ENCODE measurements at places on chromosomes 1 and 21.

- peak; percentile 13 for DNase-seq
- H3K4me3 ChIP-seq, result no peak overlapping the region
- no peaks in the 10 kb centered on the region for H3K36me3 ChIP-seq
- H3K4me1 ChIP-seq, result peaks cover 31% of the 10 kb centered on the region
These were observed 2.2 kb downstream of the SLC19A1 start for GRCh38 chr21:45539796-45540600.

DNA sequence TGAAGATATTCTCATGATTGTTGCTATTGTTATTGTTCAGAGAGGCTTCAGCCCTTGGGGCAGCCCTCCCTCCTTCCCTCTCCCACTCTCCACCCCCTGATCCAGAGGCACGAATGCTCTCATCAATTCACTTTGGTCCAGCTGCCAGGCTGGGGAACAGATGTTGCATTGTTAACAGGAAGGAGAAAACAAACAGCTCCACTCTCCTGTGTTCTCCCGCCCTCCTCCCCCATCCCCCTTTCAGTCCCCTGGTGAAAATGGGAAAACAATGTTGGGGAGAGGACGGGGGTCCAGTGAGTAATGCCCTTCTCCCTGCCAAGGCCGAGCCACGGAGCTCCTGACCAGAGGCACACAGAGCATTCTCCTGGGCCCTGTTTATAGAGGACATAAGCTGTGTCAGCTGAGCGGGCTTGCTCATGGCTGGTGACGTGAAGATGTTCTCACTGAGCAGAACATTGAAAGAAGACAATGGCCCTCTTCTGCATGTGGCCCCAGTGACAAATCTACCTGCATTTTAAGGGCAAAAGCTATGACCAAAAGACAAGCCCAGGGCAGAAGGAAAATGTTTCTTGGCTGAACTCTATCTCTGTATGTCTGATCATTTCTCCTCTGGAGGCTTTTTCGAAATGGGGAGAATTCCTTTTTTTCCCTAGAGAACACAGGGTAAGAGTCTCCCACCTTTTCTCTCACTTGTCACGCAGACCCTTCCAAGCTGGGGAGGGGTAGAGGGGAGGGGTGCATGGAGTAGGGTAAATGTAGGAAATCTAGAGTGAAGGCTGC is 111.7 kb downstream of the GLUL start:
- no peaks in the 10 kb centered on the region for H3K4me1 ChIP-seq
- no peak overlapping the region for H3K4me3 ChIP-seq
- no peak overlapping the region for H3K27ac ChIP-seq
- DNase-seq, result no peak

DNA sequence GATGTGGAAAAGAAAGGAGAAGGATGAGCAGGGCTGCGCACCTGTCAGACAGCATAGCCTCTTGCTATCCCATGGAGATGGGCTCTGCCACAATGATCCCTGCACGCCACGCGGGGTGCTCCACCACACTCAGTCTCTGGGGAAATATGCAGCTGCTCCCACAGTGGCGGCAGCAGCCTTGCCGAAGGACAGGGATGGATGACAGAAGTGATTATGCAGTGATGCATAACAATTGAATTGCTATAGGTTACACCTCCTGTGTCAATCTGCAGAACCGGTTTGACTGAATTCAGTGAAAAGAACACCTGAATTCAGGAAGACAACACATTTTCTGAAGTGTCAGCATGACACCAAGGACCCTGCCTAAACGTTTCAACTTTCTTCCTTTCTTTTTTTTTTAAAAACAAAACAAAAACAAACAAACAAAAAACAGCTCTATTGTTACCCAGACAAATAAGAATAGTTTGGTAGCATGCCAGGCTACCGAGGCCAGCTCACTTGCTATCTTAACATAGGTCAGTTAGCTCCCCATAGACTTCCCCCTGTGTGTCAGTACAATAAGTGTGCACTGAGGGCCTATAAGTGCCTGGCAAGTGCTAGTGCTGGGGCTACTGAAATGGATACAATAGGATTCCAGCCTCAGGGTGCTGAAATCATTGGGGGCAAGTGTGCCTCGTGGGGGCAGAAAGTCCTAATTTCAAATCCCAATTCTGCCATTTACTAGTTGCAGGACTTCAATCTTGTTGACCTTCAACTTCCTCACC is 127.6 kb upstream of the LMO4 start:
- H3K27me3 ChIP-seq, result no peaks in the 10 kb centered on the region
- no peak overlapping the region for H3K4me3 ChIP-seq
- H3K4me1 ChIP-seq, result peaks cover 2% of the 10 kb centered on the region
- H3K27ac ChIP-seq, result no peak overlapping the region
- no peaks in the 10 kb centered on the region for H3K36me3 ChIP-seq
- no peak for DNase-seq

GRCh38 chr1:27649306-27649635 is 14.3 kb upstream of the FGR start:
- DNase-seq, result no peak
- no peaks in the 10 kb centered on the region for H3K36me3 ChIP-seq
- H3K27ac ChIP-seq, result no peak overlapping the region
- no peaks in the 10 kb centered on the region for H3K27me3 ChIP-seq

- no peaks in the 10 kb centered on the region for H3K36me3 ChIP-seq
- H3K27ac ChIP-seq, result no peak overlapping the region
- DNase-seq, result no peak
- H3K4me1 ChIP-seq, result peaks cover 7% of the 10 kb centered on the region
These were observed 20.9 kb downstream of the STYXL2 start for GRCh38 chr1:167114725-167115124.

- no peak overlapping the region for H3K4me3 ChIP-seq
- H3K27me3 ChIP-seq, result no peaks in the 10 kb centered on the region
- DNase-seq, result no peak
- H3K4me1 ChIP-seq, result peaks cover 17% of the 10 kb centered on the region
- no peaks in the 10 kb centered on the region for H3K36me3 ChIP-seq
These were observed 50.2 kb downstream of the C8A start for GRCh38 chr1:56904663-56905397.

GRCh38 chr1:43913051-43913501 is 20.5 kb upstream of the ARTN start:
- H3K27me3 ChIP-seq, result no peaks in the 10 kb centered on the region
- no peak overlapping the region for H3K27ac ChIP-seq
- no peaks in the 10 kb centered on the region for H3K4me1 ChIP-seq
- DNase-seq, result no peak
- no peaks in the 10 kb centered on the region for H3K36me3 ChIP-seq

DNA sequence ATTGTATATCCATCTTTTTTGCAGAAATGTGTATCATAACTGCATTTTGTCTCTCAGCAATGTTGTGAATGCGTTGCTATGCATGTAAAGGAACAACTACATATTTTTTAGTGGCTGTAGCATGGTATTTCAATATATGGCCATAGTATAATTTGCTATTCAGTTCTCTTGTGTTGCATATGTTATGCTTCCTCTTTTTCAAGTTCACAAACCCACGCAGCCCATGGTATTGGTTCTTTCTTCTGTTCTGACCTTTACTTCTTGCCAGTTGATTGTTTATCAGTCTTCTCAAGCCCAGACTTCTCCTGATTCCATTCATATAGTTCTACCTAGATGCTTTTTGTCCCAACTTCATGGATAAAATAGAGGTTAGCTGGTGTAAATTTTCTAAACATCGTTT is 6.1 kb downstream of the SLC22A15 start:
- no peak overlapping the region for H3K27ac ChIP-seq
- H3K4me1 ChIP-seq, result peaks cover 7% of the 10 kb centered on the region
- DNase-seq, result no peak
- H3K27me3 ChIP-seq, result no peaks in the 10 kb centered on the region
- H3K36me3 ChIP-seq, result no peaks in the 10 kb centered on the region
- H3K4me3 ChIP-seq, result no peak overlapping the region

GRCh38 chr1:169108863-169109560 is 2.5 kb downstream of the ATP1B1 start:
- H3K4me1 ChIP-seq, result peaks cover 45% of the 10 kb centered on the region
- no peaks in the 10 kb centered on the region for H3K36me3 ChIP-seq
- H3K4me3 ChIP-seq, result no peak overlapping the region
- peak; percentile 23 for DNase-seq

- no peak overlapping the region for H3K4me3 ChIP-seq
- no peak overlapping the region for H3K27ac ChIP-seq
- H3K36me3 ChIP-seq, result no peaks in the 10 kb centered on the region
- DNase-seq, result no peak
These were observed 82.5 kb downstream of the PRDM16 start for GRCh38 chr1:3151456-3151855.

DNA sequence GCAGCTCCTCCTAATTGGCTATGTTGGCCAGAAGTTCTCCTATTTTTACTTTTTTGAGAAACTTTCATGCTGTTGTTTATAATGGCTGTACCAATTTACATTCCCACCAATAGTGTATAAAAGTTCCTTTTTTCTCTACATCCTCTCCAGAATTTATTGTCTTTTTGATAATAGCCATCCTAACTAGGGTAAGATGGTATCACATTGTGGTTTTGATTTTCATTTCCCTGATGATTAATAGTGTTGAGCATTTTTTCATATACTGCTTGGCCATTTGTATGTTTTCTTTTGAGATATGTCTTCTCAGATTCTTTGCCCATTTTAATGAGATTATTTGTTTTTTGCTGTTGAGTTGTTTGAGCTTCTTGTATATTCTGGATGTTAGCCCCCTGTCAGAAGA is 46.8 kb downstream of the NTMT2 start:
- no peak for DNase-seq
- no peaks in the 10 kb centered on the region for H3K27me3 ChIP-seq
- H3K27ac ChIP-seq, result no peak overlapping the region

DNA sequence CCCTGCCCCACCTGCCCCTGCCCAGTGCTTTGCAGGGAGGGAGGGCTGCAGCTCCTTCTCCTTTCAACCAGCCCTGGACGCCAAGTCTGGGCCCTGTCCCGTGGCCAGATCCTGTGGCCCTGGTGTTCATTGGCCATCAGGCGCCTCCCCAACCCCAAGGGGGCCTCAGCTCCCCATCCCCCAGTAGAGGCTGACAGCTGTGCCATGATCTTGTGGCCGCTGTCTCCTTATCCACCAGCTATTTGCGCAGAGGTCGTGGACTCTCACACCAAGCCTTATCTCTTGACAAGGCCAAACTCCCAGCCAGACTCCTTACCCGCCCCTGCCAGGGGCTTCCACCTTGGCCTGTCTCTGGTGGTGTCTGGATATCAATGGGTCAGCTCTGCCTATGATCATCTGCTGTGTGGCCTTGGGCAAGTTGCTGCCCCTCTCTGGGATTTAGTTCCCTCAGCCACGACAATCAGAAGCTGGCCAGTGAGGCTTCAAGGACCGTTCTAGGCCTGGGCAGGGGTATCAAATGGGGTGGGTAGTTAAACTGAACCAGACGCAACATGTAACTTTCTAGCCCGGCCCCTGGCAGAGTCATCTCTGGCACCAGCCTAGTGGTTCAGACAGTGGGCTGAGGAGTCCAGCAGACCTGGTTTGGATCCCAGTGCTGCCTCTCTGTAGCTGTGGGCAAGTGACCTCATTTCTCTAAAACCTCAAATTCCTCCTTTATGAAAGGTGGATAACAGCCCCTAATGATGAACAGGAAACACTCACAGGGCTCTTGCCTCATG is 3.3 kb upstream of the COL8A2 start:
- DNase-seq, result no peak
- H3K27me3 ChIP-seq, result peaks cover 12% of the 10 kb centered on the region
- H3K4me3 ChIP-seq, result no peak overlapping the region
- no peak overlapping the region for H3K27ac ChIP-seq
- peaks cover 27% of the 10 kb centered on the region for H3K4me1 ChIP-seq

DNA sequence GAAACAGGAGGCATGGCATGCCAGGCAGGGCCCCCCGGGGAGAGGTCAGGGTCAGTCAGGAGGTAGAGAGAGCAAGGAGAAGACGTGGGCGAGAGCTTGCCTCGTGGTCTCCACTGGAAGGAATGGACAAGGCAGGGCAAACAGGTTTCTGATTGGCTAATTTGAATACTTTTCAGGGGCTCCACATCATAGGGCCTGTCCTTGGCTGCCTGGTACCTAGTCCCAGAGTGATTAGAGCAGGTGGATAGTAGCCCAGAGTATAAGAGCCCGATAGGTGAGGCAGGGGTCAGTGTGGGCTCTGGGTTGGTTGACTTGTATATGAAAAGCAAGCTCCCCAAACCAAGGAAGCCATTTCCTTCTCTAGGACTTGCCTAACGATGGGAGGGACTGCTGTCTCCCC is 178.6 kb downstream of the ZP4 start:
- no peak overlapping the region for H3K27ac ChIP-seq
- no peaks in the 10 kb centered on the region for H3K27me3 ChIP-seq
- H3K36me3 ChIP-seq, result no peaks in the 10 kb centered on the region
- no peak for DNase-seq

DNA sequence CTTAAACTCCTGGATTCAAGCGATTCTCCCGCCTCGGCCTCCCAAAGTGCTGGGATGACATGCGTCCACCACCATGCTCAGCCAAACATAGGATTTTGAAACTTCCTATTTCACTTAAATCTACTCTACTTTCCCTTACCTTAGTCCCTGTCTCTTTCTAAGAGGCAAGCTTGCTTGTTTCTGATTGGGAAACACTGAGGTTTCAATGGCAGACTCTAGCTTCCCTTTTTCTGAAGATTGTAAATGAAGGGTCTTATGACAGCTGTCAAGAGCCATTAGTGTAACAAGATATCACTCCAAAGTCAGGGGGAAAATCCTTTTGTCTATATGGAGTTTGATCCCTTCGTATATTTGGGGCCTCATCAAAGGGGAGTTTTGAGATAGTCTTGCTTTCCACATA is 23.5 kb upstream of the LMO4 start:
- no peak overlapping the region for H3K27ac ChIP-seq
- H3K36me3 ChIP-seq, result no peaks in the 10 kb centered on the region
- H3K27me3 ChIP-seq, result no peaks in the 10 kb centered on the region
- H3K4me1 ChIP-seq, result no peaks in the 10 kb centered on the region
- DNase-seq, result no peak

- H3K36me3 ChIP-seq, result no peaks in the 10 kb centered on the region
- H3K27ac ChIP-seq, result no peak overlapping the region
- H3K27me3 ChIP-seq, result no peaks in the 10 kb centered on the region
- no peak for DNase-seq
- no peaks in the 10 kb centered on the region for H3K4me1 ChIP-seq
- H3K4me3 ChIP-seq, result no peak overlapping the region
These were observed 10.4 kb downstream of the RNF19B start for GRCh38 chr1:32954168-32954567.

DNA sequence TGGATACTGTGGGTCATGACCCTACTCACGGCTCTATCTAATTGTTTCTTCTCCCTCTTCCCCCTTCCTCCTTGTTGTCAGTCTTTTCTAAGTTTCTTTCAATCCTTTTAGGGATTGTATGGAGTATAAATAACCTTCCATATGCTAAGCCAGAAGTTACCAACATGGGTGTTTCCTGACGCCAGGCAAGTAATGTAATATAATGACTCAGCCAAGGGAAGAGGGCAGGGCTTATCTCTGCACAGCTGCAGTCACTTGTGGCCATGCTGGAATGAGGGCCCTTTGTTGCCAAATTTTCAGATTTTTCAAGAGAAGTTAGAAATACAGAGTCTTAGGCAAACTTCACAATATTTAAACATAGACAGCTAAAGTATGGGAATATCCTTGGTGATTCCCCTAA is 194.6 kb downstream of the ST6GALNAC3 start:
- peaks cover 13% of the 10 kb centered on the region for H3K4me1 ChIP-seq
- DNase-seq, result no peak
- H3K36me3 ChIP-seq, result no peaks in the 10 kb centered on the region
- H3K27ac ChIP-seq, result no peak overlapping the region
- no peaks in the 10 kb centered on the region for H3K27me3 ChIP-seq
